ENCODE measurements at places on chromosomes 13 and 19. TPM values are rescaled to one million over a fixed set of nuclear protein-coding genes. Genes with fewer than 3 reads are reported as not detected.

The MAU2 gene
- total RNA-seq = 29.8 TPM

DNA sequence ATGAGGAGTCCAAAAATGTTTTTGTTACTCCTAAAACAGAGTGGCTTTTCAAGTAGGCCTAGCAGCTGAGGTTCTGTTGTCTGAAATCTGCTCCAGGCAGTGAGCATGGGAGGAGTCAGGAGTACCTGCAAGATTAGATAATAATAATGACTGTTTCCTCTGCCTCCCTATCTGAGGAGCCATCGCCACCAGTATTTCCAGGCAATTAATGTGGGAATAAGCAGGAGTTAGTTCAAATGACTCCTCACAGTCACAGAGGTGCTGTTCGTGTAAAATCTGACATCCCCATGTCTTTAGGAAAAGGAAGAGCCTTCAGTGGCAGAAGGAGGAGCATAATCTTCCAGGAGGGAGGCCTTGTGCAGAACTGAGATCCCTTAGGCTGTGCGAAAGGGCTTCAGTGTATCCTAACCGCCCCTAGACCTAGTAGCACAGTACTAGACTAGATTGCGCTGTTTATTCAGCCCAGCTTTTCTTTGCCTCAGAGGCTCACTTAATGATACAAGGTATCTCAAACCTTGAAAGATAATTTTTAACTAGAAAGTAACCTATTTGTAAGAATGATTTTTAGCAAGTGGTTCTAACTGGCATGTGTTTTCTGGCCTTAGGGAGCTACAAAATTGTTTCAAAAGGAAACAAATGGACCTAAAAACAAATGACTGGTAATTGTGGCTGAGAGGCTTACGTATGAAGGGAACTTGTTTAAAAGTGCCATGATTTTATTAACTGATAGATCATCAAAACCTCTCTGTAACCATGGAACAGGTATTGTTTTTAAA, 49.0 kb downstream of the FREM2 start:
- no peaks in the 10 kb centered on the region for H3K36me3 ChIP-seq
- H3K4me1 ChIP-seq = no peaks in the 10 kb centered on the region
- H3K27me3 ChIP-seq = peaks cover 5% of the 10 kb centered on the region
- no peak overlapping the region for H3K4me3 ChIP-seq
- H3K27ac ChIP-seq = no peak overlapping the region

- DNase-seq = no peak
- H3K36me3 ChIP-seq = no peaks in the 10 kb centered on the region
- H3K4me3 ChIP-seq = peak within 1 kb of the TSS; percentile 62
- no peaks in the 10 kb centered on the region for H3K4me1 ChIP-seq
- peaks cover 22% of the 10 kb centered on the region for H3K27me3 ChIP-seq
- no peak within 1 kb of the TSS for H3K27ac ChIP-seq
Observed at GRCh38 chr13:96089749-96090239, at the start of gene HS6ST3. TSS of gene HS6ST3 (plus strand) at chr13:96090107.

GRCh38 chr13:59931621-59932020, 232.1 kb downstream of the DIAPH3 start:
- no peak for DNase-seq
- H3K36me3 ChIP-seq = peaks cover 18% of the 10 kb centered on the region
- H3K4me3 ChIP-seq = no peak overlapping the region
- no peaks in the 10 kb centered on the region for H3K27me3 ChIP-seq
- H3K4me1 ChIP-seq = no peaks in the 10 kb centered on the region
- no peak overlapping the region for H3K27ac ChIP-seq

The CGB5 gene
- not detected for total RNA-seq

DNA sequence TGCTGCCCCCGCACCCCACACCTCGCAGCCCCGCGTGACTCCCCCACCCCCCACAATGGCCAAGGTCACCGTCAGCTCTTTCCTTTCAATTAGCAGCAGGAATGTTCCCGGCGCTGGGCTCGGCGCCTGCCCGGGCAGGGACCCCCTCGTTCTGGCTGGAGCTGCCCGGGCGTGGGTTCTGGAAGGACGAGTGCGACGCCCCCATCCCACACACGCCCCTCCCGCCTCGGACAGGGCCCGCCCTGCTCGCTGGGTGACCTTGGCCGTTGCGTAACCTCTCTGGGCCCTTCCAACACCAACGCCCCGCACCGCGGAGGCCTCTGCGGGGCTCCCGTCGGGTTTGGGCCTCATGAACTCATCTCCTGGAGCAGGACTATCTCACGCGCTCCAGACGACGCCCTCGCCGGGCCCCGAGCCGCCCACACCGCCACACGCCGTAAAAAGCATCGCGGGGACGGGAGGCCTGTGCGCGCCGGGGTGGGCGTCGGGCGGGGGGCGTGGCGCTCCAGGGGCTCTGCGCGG, 10.3 kb downstream of the PALM start:
- H3K4me3 ChIP-seq = no peak overlapping the region
- peaks cover 9% of the 10 kb centered on the region for H3K36me3 ChIP-seq
- H3K27me3 ChIP-seq = peaks cover 18% of the 10 kb centered on the region
- no peaks in the 10 kb centered on the region for H3K4me1 ChIP-seq
- H3K27ac ChIP-seq = no peak overlapping the region

- peaks cover 2% of the 10 kb centered on the region for H3K27me3 ChIP-seq
- peak overlapping the region; percentile 90 for H3K27ac ChIP-seq
- H3K36me3 ChIP-seq = no peaks in the 10 kb centered on the region
Observed at GRCh38 chr19:14556662-14557188, 15.1 kb downstream of the NDUFB7 start.

GRCh38 chr19:24003537-24003936, 83.5 kb upstream of the ZNF254 start:
- H3K4me3 ChIP-seq = no peak overlapping the region
- no peak overlapping the region for H3K27ac ChIP-seq
- peaks cover 1% of the 10 kb centered on the region for H3K27me3 ChIP-seq
- H3K36me3 ChIP-seq = peaks cover 5% of the 10 kb centered on the region
- no peaks in the 10 kb centered on the region for H3K4me1 ChIP-seq
- no peak for DNase-seq

The ERFL gene
- total RNA-seq = not detected

DNA sequence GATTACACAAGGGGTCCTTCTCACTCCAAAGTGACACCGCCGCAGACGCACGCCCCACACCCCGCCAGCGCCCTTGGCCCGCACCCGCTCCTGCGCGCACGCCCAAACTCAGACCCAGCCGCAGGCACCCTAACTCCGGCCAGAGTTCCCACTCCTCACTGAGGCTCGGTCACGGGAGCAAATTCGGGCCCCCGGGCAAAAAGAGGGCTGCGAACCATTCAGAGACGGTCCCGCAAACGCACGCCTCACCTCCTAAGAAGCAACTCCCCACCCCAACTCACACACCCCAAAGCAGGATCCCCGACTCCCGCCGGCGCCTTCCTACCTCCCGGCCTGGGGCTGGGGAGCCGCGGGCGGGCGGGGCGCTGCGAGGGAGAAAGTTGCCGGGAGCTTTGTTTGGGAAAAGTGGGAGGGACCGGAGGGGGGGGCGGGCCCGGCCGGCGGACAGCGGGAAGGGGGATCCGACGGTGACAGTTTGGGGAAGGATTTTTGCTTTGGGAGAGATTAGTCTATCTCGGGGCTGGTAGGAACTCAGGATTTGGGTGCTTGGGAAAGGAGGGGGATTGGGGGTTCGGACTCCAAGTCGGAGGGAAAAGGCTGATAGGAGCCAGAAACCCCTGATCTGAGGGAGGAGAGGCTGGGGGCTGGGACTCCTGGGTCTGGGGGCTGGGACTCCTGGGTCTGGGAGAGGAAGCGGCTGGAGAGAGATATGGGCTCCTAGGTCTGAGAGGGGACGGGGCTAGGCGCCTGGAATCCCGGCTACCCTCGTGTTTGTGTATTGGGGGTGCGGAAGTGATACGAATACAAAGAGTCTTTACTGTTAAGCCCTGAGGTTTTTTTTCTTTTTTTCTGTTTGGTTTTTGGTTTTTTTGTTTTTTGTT, at the start of gene TEAD2:
TEAD2 (minus strand) TSS at position 369 of the 881 bp plus-strand sequence. CDS start 2,341 bp downstream, outside the sequence.
- H3K27me3 ChIP-seq = peaks cover 7% of the 10 kb centered on the region
- H3K4me1 ChIP-seq = peaks cover 18% of the 10 kb centered on the region
- no peak within 1 kb of the TSS for H3K27ac ChIP-seq

DNA sequence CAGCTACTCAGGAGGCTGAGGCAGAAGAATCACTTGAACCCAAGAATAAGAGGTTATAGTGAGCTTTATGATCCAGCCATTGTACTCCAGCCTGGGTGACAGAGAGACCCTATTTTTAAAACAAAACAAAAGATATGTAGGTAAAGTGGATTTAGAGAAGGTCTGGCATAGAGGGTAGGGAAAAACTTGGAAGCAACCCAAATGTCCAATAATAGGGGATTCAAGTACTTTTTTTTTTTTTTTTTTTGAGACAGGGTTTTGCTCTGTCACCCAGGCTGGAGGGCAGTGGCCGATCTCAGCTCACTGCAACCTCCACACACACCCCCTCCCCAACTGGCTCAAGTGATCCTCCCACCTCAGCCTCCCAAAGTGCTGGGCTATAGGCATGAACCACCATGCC, 5.8 kb upstream of the PAK4 start:
- H3K36me3 ChIP-seq = no peaks in the 10 kb centered on the region
- peaks cover 7% of the 10 kb centered on the region for H3K27me3 ChIP-seq
- H3K4me1 ChIP-seq = peaks cover 6% of the 10 kb centered on the region
- no peak overlapping the region for H3K4me3 ChIP-seq
- H3K27ac ChIP-seq = no peak overlapping the region

DNA sequence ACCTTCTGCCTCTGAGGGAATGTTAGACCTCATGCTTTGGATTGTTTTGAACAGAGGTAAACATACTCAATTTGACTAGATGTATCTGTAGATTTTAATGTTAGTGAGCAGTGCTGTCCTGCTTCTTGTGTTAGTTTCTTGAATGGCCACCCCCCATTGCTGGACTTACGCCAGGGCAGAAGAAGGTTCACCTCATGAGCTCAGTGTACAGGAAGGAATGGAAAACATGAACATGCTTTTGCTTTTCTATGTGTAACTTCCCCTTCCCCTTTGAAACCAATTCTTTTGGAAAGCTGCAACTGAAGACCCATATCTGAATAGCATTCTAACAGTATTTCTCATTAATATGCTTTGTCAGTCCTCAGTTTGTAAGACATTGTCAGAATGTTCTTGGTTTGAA, 32.3 kb downstream of the WASF3 start:
- H3K36me3 ChIP-seq = no peaks in the 10 kb centered on the region
- no peaks in the 10 kb centered on the region for H3K27me3 ChIP-seq
- H3K27ac ChIP-seq = no peak overlapping the region
- no peak overlapping the region for H3K4me3 ChIP-seq

DNA sequence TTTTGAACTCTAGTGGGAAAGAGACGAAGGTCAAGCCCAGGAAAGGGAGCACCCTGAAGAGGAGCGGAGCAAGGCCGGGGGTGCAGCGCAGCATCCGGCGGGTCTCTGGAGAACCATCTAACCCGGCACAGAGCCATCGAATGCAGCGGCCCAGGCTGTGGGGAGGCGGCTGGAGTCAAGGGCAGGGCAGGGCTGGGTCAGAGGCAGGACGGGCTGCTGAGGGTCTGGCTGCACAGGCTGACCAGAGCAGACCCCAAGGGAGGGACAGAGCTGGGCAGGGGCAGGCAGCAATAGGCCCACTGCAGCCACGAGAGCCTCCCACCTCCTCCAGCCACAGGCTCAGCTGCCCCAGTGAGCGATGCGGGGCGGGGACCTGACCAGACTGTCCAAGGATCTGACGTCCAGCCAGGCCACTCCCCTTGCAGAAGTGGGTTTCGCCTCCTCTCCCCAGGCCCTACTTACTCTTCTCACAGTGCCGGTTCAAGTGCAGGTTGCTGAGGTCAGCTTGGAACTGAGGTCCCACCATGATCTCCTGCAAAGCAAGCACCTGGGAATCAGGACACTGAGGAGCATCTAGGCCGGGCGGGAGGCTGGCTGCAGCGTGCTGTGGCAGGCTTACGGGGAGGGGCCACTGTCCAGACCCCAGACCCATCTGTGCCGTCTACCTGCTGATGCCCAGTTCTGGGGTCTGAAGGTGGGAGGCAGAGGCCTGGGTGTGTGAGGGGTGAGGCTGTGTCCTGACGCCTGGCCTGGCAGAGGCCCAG, 19.2 kb downstream of the MIER2 start:
- no peak overlapping the region for H3K4me3 ChIP-seq
- H3K27me3 ChIP-seq = no peaks in the 10 kb centered on the region
- H3K27ac ChIP-seq = no peak overlapping the region
- peaks cover 45% of the 10 kb centered on the region for H3K36me3 ChIP-seq

GRCh38 chr13:41386211-41386610, 71.1 kb upstream of the RGCC start:
- no peak overlapping the region for H3K27ac ChIP-seq
- no peak overlapping the region for H3K4me3 ChIP-seq
- H3K36me3 ChIP-seq = no peaks in the 10 kb centered on the region

DNA sequence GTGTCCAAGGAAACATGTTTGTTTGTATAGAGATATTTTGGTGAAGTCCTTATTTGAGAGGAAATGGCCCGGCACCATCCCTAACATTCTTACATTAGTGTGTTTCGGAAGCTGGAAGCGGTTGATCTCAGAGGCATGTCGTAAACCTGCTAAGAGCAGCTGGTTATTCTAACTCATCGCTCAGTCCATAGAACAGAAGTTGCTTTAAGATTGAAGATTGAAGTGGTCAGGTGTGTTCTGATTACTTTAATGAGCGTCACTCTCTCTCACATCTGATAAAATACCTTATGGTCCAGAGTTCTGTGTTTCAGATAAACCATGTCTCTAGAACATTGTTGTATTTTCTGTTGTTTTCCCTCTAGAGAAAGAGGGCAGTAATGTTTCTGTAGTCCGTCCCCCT, 60.2 kb upstream of the FLT1 start:
- H3K4me1 ChIP-seq = peaks cover 63% of the 10 kb centered on the region
- peak overlapping the region; percentile 1 for H3K27ac ChIP-seq
- no peaks in the 10 kb centered on the region for H3K27me3 ChIP-seq
- H3K4me3 ChIP-seq = no peak overlapping the region
- DNase-seq = no peak
- no peaks in the 10 kb centered on the region for H3K36me3 ChIP-seq

The KIR3DL2 gene
- total RNA-seq = not detected

The CCNA1 gene
- not detected for total RNA-seq

DNA sequence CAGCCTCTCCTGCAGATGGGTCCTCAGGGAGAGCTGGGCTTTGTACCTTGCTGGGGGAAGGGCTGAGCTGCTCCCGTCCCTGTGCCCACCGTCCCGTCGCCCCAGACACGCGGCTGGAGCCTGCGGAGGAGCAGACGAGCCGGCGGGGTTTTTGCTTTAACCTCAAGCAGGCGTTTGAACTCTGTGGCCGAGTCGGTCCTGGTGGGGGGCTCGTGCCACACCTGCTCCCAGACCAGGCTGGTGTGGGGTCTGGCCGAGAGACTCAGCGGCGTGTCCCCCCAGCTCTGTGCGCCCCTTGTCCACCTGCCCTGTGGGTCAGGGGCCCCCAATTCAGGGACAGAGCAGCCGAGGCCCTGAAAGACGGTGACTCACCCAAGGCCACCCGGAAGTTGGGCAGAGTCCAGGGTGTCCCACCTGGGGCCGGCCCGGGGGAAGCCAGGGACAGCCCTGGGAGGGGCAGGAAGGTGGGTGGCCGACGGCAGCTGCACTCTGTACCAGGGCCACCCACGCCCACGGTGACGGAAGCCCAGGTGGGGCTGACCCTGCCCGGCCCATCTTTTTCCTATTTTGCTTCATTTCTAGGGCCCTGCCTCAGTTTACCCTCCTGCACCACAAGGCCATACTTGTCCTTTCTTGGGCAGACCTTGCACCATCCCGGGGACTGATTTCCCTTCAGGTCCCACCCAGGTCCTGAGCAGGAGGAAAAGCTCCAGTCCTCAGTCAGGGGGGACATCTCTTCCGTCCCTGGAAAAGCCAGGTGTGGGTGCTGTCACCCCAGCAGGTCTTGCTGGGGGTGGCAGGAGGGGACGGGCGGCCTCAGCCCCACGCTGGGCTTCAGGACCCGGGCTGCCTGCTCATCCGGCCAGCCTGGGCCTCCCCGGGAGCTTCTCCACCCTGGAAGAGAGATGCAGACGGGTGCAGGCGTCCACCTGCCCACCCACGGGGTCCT, 5.3 kb downstream of the EFNA2 start:
- no peak for DNase-seq
- H3K36me3 ChIP-seq = no peaks in the 10 kb centered on the region
- peaks cover 16% of the 10 kb centered on the region for H3K27me3 ChIP-seq
- H3K27ac ChIP-seq = no peak overlapping the region
- H3K4me1 ChIP-seq = no peaks in the 10 kb centered on the region
